ENCODE measurements at places on chromosomes 2 and 18.
A peak's percentile ranks its signal among the peaks of the same experiment; 100 is the strongest.

DNA sequence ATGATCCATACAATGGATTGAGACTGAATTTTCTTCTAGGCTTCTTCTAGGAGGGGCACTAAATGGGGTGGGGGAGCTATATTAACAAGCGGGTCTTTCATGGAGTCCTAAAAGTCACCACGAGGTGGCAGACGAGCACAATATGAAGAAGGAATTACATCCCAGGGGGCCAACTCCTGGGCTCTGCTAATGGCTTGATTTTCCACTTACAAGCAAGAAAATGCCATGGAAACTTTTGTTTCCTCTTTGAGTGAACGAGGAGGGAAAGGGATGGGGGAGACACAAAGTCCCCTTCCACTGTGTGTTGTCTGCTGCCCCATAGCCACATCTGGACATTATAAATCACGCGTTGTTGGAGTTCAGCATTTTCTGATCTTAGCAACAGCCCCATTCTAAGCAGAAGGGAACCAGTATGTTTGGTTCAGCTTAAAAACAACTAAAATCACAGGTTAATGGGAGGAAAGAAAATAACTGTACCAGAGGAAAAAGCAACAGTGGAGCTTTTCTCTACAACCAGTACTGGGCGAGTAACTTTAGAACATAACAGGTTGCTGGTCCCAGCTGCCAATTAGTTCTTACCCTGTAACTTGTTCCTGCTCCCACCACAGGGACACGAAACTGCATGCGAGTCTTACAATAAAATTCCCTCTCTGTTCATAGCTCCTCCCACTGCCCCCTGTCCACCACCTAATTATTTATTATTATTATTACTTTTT lies 285.0 kb upstream of the PARD3B start:
- DNase-seq = peak; percentile 80

GRCh38 chr2:54626884-54627283 lies 96.6 kb upstream of the EML6 start:
- DNase-seq = no peak

GRCh38 chr2:1625281-1626001 lies 118.9 kb downstream of the PXDN start:
- peak; percentile 27 for DNase-seq

GRCh38 chr2:187593697-187594096 lies 39.5 kb upstream of the TFPI start:
- DNase-seq = no peak

GRCh38 chr2:118644190-118644589 lies 203.3 kb downstream of the EN1 start:
- no peak for DNase-seq

GRCh38 chr18:46166261-46166970 lies 62.2 kb downstream of the HAUS1 start:
- DNase-seq = no peak

- DNase-seq = no peak
Measured at GRCh38 chr2:53630026-53630606, 137.5 kb upstream of the CHAC2 start.

DNA sequence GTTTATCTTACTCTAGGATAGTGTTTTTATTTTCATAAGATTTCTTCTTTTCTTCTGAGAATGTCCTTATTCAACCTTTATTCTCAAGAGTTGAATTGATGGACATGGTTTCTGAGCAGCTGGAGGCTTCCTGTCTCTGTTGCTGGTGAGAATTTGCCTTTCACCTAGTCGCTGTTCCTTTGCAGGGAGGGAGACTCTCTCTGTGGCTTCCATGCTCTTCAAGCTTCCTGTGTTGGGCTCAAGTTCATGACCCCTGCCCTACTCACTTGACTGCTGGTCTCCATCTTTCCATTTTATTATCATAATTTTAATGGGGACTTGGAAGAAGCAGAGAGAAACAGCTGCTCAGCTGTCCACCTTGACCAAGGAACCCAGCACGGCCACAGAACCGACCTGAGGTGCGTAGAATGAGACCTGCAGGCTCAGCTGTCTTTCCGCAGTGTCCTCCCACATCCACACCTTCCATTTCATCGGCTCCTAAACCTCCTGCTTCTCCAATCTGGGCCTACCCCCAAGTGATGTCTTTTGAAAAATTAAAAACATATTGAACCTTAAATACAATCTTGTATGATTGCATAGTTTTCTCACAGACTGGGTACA lies 24.2 kb downstream of the TMEM18 start:
- no peak for DNase-seq
